Stimulated activated CD4-positive, alpha-beta T cell treated with anti-CD3 and anti-CD28 coated beads, Interleukin-15, amount 100 ng/mL, for 48 hours (primary cell): ENCODE measurements at places on chromosomes 7 and 10.

DNA sequence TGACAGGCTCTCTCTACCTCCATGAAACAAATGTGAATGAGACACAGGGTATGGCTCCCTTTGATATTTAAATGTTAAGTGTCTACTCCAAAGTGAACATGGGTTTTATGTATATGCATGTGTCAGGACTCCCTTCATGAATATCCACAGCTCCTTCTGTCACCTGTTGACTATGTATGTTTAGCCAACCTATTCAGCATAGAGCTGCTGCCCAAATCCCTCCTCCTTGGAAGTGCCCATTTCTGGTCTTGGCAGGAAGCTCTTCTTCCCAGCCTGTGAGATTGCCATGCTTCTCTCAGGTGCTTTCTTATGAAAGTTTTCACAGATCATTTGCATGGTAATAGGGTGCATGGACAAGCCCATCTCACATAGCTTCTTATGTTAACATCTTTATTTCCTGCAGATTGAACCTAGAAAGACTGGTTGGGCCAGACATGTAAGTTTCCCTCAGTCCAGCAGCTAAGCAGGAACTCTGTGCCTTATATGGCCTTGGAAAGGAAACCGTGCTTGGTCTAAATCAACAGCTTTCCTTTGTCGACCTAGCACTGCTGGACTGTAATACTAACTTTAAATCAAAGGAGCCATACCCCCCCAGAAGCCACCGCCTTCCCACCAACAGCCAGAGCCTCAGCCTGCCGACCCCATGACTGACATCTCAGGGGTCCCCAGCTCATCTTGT lies 288.9 kb downstream of the ADARB2 start:
- no peak for DNase-seq

DNA sequence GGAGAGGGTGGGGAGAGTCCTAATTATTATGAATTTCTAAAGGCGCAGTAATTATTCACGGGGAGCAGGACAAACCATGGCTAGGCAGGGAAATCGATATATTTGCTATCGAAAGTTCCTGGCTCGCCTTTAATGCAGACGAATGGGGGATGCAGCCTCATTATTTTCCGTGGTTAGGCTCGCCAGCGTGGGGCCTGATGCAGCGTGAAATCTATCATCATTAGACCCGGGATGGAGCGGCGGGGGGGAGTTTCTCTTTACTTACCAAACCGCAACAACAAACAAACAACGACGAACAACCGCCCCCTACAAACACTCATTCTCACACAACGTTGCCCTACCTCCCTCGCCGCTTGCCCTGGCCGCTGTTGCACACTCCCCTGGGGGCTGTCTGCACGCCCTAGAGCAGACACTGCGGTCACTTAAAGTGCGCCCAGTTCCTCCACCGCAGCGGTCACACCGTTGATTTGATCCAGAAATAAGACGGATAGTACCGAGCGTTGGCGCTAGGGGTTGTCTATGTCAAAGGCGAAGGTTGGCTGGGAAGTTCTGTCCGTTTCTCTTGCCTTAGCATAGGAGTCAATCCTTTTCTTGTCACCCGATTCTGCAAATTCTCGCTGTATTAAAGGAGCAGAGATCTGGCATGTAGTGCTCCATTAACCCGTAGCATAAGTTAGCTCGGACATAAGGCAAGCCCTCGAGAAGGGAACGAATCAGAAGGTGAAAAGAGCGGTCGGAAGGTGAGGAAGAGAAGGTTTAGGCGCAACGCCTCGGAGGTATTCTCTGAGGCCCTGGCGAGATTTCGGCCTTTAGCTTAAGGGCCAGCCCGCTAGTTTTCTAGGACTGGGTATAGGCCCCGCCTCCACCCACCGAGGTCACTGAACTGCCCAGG lies 10.4 kb downstream of the NXPH1 start:
- DNase-seq = no peak

- no peak for DNase-seq
These were observed 182.1 kb downstream of the AUTS2 start for GRCh38 chr7:69780379-69780778.

DNA sequence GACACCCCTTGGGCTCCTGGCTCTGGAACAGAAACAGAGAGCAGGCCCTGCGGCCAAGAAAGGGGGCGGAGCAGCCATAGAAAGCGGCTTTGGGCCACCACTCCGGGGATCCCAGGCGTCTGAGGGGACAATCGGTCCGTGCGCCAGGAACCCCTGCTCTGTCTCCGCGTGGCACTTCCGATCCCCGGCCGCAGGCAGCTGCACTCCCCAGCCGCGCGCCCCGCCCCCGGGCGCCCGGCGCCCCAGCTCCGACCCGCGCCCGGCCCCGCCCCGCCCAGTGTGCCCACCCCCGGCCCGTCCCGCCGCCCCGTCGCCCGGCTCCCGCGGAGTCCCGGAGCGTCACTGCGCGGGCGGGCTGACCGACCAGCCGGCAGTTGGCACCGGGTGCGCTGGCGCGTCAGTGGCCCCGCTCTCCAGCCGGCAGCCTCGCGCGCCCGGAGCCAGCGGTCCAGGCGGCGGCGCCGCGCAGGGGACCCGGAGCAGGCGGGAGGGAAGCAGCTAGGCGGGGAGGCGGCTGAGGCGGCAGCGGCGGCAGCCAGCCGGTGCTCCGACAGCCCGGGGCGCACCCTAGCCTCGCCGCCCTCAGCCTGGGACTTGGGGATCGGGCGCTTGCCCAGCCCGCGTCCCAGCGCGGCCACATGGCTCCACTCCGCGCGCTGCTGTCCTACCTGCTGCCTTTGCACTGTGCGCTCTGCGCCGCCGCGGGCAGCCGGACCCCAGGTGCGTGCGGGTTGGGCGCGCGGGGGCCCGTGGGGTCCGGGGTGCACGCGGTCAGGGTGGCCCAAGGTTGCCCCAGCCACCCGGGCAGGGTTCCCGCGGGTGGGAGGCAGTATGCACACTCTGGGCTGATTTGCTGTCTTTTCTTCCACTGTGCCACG lies at the start of gene ADAMTS14:
ADAMTS14 (plus strand) TSS at position 342 of the 878 bp plus-strand sequence; CDS start at position 639, 297 bp downstream.
- no peak for DNase-seq

GRCh38 chr10:118892255-118892654 lies 137.3 kb upstream of the NANOS1 start:
- DNase-seq = no peak

- DNase-seq = no peak
These were observed 126.5 kb downstream of the FANK1 start for GRCh38 chr10:126022841-126023240.

GRCh38 chr10:18860631-18861240 lies 187.9 kb upstream of the MALRD1 start:
- DNase-seq = no peak

DNA sequence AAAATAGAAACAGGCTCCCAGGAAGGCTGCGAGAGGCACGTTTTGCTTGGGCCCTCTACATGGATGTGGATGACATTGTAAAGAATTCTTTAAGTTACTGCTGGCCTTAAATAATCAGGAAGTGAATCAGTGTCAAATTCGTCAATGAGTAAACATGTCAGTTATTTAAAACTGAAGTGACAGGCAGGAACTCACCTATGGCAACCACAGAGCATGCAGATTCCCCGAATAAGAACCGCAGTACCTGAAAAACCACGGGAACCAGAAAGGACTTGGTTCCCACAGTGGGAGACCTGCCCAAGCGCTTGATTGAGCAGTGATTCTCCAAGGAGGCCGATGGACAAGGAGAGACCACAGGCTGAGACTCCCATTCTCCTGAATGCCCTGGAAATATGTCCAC lies 351.2 kb upstream of the AKR1E2 start:
- DNase-seq = no peak

DNA sequence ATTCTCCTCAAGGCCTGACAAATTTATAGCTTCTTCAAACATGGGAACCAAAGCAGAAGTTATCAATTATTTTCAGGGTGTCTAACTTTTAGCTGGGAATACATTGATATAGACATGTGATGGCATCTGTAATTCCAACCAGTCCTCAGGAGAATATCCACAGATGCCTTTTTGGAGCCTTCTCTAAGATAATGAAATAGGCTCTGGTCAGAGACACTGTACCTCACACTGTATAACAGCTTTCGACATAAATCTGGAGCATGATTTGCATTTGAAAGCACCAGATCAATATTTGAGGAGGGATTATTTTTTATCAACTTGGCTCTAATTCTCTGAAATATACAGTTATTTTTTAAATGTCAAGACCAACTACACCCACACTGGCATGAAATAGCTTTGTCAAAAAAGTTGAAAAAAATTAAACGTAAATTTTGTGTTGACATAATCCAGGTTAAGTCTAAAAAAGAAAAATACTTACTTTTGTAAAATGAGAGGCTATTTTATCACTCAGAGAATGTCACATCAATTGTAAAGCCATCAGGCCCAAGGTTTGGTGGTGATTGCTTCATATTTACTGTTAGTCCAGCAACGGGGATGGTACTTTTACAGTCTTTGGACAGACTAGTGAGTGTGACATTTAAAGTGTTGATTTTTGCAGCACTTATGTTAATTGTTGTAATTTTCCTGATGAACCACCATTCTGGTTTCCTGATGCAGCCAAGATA lies 177.0 kb upstream of the SP8 start:
- DNase-seq = no peak

DNA sequence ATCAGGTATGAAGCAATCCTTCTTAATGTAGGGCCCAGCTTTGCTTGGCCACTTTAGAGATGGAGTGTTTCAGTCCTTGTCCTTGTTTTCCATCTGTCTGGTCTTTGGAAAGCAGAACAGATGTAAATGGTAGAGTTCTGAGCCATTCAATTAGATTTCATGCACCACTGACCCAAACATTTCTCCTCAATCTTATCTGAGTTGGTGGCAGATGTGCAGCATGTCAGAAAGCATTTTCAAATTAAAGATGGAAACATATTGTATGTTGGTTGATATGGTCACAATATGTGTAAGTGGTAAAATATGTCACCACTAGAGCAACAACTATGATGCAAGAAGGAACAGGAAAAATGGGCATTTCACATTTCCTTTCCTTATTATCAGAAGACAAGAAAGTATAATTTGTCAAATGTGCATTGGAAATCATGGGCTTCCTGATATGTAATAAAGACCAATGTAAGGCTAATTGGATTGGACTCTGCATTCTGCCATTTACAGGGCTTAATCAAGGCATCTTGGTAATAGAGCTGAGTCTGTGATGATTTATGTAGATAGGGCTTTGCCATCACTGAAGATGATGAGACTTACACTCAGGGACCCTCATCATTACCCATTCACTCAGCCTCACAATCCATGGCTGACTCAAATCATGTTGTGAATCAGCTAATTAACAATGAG lies 750.7 kb downstream of the NRG3 start:
- DNase-seq = no peak

DNA sequence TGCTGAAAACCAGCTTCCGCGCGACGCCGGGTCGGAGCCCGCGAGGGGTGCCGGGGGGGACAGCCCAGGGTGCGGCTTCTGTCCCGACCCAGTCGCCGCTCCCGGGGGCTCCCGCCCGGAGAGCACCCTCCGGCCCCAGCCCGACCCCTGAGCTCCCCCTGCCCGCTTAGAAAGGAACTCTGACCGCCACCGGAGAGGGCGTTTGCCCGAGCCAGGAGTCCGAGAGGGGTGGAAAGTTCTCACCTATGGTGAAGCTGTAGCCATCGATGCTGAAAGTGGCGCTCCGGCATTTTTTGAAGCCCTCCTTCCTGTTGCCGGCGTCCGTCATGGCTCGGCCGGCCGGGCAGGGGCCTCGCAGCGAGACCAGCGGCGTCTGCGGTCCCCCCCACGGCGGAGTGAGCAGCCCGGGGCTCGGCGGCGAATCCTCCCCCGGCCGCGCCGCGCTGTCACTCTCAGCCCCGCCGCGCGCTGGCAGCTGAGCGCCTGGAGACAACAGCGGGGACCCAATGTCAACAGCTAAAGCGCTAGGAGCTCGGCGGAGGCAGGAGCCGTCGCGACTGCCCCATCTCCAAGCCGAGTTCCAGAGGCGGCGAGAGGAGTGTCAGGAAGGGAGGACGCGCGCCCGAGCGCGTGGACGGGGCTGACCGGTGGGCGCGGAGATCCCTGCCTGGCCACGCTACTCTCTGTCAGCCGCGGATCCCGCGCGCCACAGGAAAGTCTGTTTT lies 191.6 kb downstream of the LSM5 start:
- DNase-seq = no peak

DNA sequence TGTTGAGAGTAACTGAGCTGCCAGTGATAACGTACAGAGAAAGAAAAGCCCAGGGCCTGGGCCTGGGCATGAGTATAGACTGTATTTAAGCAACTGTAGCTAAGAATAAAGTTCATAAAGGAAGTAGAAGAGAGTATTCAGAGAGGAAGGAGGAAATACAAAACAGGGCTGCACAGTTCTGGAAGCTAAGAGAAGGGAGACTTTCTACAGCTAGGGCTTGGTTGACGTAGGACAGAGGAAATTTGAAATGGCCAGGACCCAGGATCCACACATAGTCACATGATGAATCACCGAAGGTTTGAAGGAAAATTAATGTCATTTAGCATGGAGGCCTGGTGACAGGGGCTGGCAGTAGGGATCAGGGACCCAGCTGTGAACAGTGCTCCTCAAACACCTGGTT lies 66.7 kb downstream of the ARL4A start:
- DNase-seq = no peak

GRCh38 chr10:97687785-97688781 lies 1.0 kb upstream of the AVPI1 start:
- DNase-seq = no peak

DNA sequence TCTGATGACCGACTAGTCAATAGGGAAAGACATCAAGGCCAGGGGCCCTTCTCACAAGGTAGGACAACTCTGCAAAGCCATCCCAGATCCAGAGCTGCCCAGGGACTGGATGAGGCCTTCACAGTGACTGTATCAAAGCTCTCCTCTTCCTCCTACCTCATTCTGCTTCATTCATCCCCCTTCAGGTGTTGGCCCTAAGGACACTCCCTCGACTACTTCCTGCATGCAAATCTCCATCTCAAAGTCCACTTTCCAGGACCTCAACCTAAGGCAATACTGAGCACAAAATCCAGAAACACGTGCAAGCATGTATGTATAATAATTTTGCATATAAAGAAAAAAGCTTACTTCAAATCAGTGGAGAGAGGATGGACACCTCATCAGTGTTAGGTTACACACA lies 25.1 kb downstream of the DPY19L1 start:
- no peak for DNase-seq

DNA sequence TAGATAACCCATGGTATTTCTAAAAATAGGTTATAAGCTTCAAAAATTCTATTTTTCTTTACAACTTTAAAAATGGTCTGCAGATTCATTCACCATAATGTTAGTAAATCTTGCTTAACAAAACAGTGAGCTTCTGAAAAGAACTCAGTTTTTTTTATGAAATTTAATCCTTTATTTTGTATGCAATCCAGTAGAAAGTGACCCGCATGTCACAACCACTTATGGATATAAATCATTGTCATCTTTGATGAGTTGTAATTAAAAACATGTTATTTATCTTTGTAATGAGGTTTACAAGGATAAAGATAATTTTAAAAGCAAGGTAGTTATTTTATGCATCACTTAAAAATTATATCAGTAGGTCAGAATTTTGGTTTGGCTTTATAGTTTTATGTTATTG lies 173.5 kb upstream of the SEMA3A start:
- no peak for DNase-seq
